ENCODE measurements at places on chromosomes 7 and 10.

GRCh38 chr7:103134836-103135554 lies 13.9 kb downstream of the NAPEPLD start:
- no peak for DNase-seq

- DNase-seq: peak; percentile 10
These were observed 80.5 kb upstream of the TMEM106B start for GRCh38 chr7:12130609-12131008.

DNA sequence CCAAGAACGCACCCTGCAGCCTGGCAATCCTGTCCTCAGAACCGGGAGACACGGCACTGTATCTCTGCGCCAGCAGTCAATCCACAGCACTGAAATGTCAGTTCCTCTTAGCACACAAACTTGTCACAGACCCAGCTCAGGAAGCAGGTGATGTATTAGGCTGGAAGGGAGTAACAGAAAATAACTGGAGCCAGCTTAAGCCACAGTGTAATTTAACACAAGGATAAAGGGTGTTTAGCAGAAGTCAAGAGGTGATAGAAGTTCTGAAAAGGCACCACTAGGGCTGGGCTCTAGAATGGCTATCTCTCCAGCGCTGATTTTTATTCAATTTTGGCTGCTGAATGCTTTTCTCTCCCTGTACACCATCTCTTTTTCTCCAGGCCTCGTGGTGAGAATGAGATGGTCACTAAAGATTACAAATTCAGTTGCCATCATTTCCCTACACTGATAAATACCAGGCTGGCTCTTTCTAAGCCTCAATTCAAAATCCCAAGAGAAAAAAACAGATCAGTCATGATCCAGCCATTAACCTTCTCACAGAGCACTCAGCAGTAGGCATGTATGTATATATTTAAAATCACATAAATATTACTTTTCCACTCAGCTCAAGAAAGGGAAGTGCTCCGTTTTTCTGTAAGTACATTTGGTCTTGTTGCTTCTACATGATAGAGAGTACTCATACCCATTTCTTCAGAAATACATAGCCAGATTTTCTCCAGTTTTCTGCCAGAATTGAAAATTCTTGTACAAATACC lies 102.7 kb upstream of the PRSS1 start:
- peak; percentile 35 for DNase-seq

GRCh38 chr10:71116426-71116825 lies 95.9 kb upstream of the UNC5B start:
- DNase-seq: no peak

DNA sequence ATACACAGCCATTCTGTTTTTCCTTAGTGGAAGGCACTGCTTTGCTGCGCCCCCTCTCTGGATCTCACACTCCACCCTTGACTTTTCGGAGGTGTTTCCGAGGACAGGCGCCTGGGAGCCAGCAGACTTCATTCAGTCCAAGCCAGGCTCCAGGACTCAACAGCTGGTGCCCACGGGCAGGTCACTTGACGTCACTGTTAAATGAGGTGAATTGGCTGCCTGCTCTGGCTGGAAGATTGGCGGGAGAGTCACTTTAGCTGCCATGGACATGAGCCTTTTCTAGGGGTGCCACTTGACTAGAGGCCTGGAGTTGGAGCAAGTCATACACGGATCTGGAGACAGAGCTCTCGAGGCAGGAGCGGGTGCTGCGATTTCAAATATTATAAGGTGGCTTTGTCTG lies 3.2 kb downstream of the HTRA1 start:
- DNase-seq: no peak

DNA sequence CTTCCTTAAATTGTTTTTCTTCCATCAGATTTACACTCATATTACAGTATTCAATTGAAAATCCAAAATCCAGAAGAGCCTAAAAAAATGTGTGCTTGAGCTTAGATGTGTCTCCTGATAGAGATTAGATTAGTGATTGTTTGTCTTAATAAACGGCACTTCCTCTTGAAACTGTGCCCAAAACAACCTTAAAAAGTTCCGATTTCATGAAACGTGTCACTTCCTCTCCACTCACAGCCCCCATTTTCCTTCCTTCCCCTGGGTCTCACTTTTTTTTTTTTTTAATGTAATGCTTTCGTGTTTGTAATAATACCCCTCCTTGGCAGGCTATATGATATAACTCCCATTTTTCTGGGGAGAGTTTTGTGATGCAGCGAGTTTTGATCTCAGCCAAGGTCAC lies 114.8 kb upstream of the ADO start:
- no peak for DNase-seq

DNA sequence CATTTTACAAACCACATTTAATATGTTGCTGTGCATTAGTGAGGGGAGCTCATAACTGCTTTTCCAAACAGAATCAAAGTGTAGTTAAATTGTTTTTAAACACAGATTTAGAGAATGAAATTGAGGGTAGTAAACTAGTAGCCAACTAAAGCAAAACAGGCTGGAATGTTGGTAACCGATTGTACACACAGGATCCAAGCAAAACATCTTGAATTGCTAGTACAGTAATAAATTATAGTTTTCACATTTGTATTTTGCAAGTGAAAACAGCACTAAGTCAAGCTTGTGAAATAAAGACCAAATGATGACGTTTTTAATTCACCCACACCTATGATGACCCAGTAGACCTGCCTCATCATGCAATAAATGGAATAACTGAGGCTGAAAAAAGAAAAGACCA lies 198.3 kb downstream of the HDAC9 start:
- DNase-seq: no peak

GRCh38 chr10:61662794-61663259 lies at the start of gene CABCOCO1:
Gene CABCOCO1, plus strand, starts transcription at chr10:61662929. Its CDS starts 44 bp downstream, at chr10:61662973.
- no peak for DNase-seq

- DNase-seq: no peak
These were observed 38.9 kb upstream of the XPNPEP1 start for GRCh38 chr10:109962247-109962646.

DNA sequence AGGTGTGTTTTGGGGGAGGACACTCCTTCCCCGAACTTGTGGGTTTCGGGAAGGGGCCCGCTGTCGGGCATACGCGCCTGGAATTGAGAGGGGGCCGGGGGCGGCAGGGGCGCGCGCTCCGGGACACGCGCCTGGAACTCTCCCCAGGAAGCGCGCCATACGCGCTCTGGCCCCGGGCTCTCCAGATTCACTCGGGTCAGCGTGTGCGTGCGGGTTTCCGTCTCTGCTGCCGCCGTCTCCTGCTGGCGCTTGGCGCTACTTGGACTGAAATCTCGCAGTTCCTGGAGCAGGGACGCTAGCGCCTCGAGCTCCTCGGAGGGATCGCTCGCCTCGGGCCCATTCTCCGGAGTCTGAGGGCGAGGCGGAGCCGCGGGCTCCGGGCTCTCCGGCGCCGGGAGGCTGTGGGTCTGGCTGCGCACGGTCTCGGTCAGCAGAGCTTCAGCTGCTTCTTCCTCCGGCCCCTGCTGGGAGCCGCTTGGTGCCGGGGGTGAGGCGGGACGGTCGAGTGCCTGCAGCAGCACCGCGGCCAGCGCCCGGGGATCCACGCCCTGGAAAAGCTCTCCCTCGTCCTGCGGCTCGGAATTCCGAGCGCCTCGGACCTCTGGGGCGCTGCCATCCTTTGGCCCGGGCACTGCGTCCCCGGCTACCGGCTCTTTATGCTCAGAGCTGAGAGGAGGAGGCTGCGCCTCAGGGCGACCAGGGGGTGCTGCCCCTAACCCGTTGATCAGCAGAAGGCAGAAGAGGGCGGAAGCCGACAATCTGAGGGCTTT lies 1.1 kb downstream of the VGF start:
- DNase-seq: no peak

DNA sequence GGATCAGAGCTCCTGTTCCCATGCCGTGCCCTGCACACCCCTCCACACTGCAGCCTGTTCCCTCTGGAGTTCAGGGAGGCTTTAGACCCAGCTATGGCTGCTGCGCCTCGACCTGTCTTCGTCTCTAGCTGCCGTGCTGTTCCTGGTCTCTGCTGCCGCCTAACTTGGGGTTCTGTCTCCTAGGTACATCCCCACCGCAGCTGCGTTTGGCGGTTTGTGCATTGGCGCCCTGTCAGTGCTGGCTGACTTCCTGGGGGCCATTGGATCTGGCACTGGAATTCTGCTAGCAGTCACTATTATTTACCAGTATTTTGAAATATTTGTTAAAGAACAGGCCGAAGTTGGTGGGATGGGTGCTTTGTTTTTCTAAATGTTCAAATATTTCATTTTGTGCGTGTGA lies 31.6 kb downstream of the NUDT5 start:
- DNase-seq: no peak

- DNase-seq: no peak
These were observed 11.7 kb upstream of the KIAA1217 start for GRCh38 chr10:24197263-24197662.

- DNase-seq: peak; percentile 21
These were observed 55.8 kb downstream of the INPP5A start for GRCh38 chr10:132593389-132593788.

GRCh38 chr7:42572561-42572960 lies 335.6 kb upstream of the GLI3 start:
- DNase-seq: no peak

GRCh38 chr10:69957886-69958555 lies 94.6 kb upstream of the MACROH2A2 start:
- DNase-seq: no peak

DNA sequence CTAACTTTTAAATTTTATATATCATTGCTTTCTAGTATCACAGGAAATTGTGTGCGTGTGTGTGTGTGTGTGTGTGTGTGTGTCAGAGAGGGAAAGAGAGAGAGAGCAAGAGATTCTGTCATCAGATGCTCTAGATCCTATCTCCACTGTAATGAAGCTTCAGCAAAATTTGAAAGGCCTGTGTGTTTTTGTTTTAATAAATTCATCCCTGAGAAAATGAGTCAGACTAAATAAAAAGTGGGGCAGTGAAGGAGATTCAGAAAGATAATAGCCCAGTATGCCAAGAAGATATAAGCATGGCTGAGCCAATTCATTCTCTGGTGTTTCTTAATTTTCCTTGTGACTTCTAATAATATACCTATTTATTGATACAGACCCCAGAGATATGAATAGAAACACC lies 184.2 kb upstream of the TMEM196 start:
- no peak for DNase-seq

DNA sequence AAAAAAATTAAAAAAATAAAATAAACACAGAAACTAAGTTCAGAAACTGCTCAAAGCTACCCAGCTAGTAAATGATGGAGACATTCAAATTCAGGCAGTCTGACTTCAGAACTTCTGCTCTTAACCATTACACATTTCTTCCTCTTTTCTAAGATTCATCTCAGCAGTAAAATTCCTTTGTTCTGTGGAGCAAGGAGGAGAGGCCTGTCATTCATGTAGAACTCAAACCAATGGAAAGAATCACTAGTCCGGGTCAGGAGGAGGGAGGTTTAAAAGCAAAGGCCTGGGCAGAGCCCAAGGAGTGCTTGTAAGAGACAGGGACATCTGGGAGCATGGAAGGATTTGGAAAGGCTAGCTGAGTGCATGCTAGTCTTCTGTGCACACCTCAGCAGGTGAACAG lies 37.9 kb upstream of the DNAJB12 start:
- DNase-seq: no peak

- DNase-seq: no peak
These were observed 97.3 kb upstream of the MPP7 start for GRCh38 chr10:28400176-28400575.

DNA sequence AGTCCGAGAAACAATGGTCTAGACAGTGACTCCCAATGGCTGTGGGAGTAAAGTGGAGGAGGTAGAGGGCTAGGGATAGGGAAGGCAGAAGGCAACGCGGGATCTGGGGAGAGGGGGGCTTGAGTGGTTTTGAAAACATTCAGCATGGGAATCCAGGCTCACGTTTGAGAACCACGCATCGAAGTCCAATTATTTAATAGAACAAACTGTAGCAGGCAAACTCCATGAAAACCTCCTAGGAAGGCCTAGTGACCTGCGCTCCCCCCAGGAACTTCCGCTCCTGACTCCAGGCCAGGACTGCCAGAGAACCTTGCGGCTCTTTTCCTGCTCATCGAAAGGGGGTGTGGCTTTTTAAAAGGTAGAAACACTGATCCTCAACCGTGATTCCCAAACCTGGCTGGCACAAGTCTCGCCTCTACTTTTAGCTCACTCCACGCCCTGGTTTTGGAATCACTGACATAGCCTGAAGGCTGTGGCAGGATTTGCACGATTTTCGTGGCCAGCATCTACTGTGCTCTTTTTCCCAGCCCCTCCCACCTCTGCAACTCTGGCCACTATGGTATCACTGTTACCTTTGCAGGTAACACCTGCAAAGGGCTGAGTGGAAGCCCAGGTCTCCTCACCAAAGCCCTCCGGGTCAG lies 43.4 kb downstream of the MYOF start:
- DNase-seq: no peak

DNA sequence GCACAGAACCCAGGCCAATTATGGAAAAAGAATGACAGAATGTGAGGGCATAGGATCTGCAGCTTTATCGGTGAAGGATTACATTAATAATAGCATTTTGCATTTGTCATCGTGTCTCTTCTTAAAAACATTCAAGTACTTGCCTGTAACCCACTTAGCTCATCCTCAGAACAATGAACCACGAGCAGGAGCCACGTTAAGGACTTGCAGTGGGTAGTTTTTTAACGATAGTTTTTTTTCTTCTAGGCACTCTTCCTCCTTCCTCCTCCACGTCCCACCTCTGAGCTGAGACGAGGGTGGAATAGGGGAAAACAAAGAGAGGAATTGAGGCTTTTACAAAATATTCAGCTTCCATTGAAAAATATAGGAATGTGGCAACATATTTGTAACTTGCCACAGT lies 27.1 kb downstream of the CDHR3 start:
- DNase-seq: no peak

DNA sequence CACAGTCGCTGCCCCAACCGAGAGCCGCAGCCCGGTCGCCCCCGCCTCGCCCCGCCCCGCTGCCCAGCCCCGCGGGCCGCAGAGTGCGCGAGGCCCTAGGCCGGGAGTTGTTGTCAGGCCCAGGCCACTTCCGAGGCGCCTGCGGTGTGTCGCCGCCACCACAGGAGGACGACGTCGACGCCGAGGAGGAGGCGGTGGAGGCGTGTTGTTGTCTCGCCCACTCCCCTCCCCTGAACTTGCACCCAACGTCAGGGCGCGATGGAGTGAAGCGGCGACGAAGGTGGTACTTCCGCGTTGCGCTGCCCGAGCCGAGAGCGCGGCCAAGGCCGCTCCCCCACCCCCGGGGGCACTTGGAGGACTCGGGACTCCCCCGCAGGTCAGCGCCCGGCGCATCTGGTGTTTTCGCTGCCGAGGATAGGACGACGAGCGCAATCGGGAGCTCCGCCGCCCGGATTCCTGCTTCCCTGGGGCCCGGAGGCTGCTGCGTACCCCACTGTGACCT lies at the start of gene CDK13:
CDK13 (plus strand) TSS at position 286 of the 502 bp plus-strand sequence. CDS start 386 bp downstream, outside the sequence.
- DNase-seq: peak; percentile 62

- no peak for DNase-seq
These were observed 1.5 kb downstream of the GNB2 start for GRCh38 chr7:100675105-100675451.
